ENCODE measurements at places on chromosomes 4 and X. TPM values are rescaled to one million over a fixed set of nuclear protein-coding genes. Genes with fewer than 3 reads are reported as not detected.

VCX2 gene
- total RNA-seq = not detected

PPBP gene
- total RNA-seq = not detected

TBC1D19 gene
- total RNA-seq = 21.9 TPM

UCP1 gene
- total RNA-seq = not detected

CYLC1 gene
- not detected for total RNA-seq

TLR3 gene
- 3.9 TPM for total RNA-seq

POU4F2 gene
- not detected for total RNA-seq

GRPR gene
- not detected for total RNA-seq

SSX3 gene
- total RNA-seq = not detected

RBM47 gene
- total RNA-seq = 0.98 TPM

ETDA gene
- not detected for total RNA-seq

PYURF gene
- 61.4 TPM for total RNA-seq

RAB40A gene
- 0.39 TPM for total RNA-seq

CXCL1 gene
- total RNA-seq = 46.7 TPM

MAN2B2 gene
- total RNA-seq = 11.0 TPM

GPRIN3 gene
- total RNA-seq = under 0.01 TPM

SPIN4 gene
- total RNA-seq = 3.3 TPM

MAGEA9B gene
- total RNA-seq = not detected

TEX13C gene
- total RNA-seq = not detected

All from subcutaneous preadipocyte (primary cell).